ENCODE measurements at places on chromosomes 12 and 14.
A peak's percentile ranks its signal among the peaks of the same experiment; 100 is the strongest.

DNA sequence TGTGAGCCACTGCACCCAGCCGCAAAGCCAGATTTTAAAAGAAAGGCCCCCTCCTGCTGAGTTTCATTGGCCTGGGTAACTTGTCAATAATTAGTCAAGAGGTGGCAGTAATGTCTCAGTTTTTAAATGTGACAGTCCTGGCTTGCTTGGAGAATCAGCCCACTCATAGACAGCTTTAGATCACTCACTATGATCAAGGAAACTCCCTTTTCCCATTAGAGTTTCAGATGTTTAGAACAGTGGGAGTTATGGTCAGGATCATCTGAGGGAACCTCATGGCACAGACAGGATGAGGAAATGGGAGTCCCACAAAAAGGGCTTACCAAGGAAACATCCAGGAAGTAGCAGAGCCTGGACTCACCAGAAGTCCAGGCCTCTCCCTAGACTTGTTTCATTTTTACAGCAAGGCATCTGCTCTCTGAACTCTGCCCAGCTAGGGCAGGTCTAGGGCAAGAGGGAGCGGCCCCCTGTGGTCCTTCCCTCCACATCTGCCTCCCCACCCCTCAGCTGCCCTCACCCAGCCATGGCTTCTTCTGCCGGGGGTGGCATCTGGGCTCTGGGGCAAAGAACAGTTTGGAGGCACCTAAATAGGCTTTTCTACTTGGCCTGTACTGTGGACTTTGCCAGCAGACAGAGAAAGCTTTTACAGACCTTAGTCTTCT lies 11.2 kb downstream of the BCL2L14 start:
- DNase-seq = peak; percentile 79

DNA sequence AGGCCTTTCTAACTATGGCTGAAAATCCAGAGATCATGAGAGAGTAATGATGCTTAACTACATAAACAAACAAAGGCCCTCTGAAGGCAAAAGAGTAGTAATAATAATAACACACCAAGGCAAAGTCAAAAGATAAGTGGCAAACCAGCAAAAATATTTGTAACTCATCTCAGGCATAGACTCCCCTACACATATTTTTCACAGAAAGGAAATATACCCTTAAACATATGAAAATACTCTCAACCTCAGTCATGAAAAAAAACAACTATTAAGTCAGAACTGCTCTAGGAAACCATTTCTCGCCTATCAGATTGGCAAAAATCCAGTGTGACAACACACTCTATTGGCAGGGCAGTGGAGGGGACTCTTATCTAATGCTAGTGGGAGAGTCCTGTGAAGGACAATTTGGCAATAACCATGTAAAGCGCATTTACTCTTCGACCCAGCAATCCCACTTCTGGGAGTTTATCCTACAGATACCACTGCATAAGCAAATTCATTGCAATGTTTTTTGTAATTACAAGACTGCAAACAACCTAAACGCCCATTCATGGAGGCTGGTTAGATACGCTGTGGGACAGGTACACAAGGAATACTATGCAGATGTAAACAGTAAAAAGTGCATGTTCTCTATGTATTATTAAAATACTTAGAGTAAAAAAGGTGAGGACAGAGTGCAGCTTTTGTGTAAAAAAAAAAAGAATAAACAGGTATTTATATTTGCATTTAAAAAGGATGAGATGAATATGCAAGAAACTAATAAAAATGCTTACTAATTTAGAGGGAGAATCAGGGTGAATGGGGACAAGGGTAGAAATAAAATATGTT lies 26.0 kb upstream of the IL22 start:
- peak; percentile 70 for DNase-seq

DNA sequence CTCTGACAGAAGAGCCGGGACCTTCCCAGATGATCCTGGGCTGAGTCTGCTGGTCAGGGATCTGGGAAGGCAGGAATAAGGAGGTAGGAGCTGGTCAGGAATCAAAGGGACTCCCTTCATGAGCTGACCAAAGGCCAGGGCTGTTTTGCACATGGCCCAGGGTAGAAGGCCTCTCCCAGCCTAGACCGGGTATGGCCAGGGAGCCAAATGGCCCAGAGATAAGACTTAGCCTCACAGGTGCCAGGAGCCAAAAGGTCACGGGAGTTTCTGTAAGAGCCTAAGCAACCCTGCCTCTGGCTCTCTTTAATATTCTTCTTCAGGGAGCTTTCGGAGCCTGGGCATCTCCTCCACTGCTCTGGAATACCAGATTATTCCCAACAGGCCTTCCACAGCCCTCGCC lies 191.3 kb upstream of the PWP1 start:
- DNase-seq = no peak

DNA sequence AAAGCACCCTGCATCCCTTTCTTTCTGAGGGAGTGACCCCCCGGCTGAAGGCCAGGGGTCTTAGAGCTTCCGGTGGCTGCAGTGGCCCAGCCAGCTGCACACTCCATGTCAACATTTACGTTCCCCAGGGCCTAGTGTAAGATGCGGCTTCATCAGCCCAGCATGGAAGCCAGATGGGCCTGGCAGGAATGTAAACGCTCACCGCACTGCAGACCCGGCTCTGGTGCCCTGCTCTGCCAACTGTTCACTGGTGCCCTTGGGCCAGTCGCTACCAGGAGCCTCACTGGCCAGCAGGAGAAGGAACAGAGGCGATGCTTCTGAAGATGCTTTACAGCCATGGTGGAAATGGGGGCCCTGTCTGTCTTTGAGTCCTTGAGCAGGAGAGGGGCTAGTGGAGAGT lies 8.6 kb upstream of the TMEM119 start:
- no peak for DNase-seq

GRCh38 chr12:82458101-82458500 lies 99.8 kb downstream of the METTL25 start:
- DNase-seq = no peak

DNA sequence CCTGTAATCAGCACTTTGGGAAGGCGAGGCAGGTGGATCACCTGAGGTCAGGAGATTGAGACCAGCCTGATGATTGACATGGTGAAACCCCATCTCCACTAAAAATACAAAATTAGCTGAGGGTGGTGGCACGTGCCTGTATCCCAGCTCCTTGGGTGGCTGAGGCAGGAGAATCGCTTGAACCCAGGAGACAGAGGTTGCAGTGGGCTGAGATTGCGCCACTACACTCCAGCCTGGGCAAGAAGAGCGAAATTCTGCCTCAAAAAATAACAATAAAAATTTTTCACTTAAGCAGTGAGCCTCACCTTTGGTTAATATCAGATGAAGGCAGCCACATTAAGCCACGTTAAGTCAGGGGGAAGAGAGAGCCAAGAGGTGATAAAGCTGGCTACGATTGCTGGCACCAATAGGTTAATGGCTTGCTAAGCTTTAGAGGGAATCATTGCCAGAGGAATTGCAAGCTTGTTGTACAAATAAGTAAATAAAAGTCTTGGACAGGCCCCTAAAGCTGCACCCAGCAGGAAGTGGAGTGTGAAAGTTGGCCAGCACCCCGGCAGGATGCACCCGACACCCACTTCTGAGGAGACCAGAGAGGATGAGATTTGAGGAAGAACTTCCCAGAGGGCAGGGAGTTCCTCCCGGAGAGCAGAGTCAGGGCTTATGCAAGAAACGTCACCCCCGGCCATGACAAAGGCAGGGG lies 41.3 kb upstream of the TESC start:
- no peak for DNase-seq

DNA sequence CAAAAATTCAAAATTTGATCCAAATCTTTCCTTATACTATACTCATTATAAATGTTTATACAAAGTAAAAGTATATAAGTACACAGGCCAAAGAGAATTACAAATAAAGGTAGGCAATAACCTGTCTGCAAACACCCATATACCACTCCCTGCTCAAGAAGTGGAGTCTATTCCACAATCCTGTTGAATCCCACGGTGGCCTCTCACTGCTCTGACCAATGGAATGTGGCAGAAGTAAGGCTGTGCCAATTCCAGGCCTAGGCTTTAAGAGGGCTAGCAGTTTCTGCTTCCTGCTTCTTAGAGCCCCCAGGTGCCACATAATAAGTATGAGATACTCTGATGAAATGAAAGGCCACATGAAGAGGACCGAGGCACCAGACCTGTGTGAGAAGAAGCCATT lies 79.8 kb upstream of the CFL2 start:
- DNase-seq = no peak

GRCh38 chr12:81779216-81779615 lies 20.1 kb upstream of the PPFIA2 start:
- DNase-seq = no peak

GRCh38 chr14:99133636-99134515 lies 138.1 kb downstream of the BCL11B start:
- no peak for DNase-seq

DNA sequence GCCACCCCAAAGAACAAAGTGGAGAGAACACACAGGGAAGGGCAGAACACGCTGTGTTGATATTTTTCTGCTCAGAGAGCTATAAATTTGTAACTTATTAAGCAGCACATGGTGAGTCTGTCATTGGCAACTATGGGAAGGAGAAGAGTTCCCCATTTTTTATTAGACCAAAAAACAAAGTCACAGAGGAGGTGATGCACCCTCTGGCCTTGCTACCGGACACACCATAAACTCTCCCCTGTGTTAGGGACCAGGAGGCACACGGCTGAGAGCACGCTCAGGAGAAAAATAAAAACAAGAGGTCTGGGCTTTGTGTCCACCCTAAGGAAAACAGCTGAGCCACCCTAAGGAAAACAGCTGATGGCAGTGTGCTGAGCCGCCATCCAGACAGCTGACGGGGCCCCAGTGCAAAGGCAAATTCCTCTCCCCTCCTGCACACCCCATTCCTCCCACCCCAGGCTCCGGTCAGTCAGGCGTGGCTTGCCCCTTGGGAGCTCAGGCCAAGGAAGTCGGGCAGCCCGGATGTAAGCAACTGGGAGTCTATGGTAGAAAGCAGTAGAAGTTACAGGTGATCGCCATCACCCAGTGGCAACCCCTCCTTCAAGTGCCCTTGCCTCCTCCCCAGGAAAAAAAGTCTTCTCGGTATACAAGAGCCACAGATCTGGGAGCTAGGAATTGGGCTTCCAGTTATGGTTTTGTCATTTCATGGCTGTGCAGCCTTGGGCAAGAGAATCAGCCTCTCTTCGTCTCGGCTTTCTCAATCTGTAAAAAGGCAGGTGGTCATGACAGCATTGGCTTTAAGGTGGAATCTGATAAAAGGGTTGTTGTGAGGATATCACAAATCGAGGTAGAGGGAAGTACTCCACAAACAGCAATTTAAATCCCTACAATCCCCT lies 2.4 kb downstream of the PXN start:
- DNase-seq = peak; percentile 37

- DNase-seq = peak; percentile 10
Measured at GRCh38 chr14:95496111-95496681, 20.3 kb downstream of the SYNE3 start.

- peak; percentile 8 for DNase-seq
Measured at GRCh38 chr12:92506460-92506859, 196.3 kb upstream of the PLEKHG7 start.

DNA sequence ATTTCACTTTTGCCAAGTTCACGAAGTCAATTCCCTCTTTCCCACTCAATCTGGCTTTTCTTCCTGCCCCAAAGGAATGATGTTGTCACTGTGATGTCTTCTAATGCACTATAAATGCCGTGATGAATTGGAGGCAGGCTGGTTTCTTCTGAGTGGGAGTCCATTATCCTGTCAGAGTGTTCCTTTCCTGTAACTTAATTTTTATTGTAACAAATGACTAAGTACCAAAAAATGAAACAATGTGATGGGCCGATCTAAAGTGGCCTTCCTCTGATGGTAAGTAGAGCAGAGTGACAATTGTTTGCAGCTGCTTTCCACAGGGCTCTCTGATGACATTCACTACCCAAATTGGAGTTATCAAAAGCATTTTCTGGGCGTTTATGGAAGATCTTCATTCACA lies 22.2 kb downstream of the TMEM30B start:
- DNase-seq = no peak

DNA sequence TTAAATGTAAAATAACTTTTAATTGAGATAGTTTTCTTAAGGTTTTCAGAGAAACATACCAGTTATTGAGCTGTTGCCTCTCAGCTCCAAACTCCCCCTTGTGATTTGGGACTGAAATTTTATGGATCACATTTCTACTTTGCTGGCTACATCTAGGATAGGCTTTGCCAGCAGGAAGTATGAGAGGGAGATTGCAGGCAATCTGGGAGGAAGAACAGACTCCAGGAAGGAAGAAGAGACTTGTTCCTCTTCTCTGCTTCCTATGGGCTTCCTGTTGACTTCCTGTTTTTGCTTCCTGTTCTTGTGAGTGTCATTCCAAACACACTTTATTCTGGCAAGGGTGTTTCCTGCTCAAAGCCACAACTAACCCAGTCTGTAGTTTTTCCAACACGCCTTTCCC lies 312.9 kb downstream of the ITPR2 start:
- DNase-seq = no peak

DNA sequence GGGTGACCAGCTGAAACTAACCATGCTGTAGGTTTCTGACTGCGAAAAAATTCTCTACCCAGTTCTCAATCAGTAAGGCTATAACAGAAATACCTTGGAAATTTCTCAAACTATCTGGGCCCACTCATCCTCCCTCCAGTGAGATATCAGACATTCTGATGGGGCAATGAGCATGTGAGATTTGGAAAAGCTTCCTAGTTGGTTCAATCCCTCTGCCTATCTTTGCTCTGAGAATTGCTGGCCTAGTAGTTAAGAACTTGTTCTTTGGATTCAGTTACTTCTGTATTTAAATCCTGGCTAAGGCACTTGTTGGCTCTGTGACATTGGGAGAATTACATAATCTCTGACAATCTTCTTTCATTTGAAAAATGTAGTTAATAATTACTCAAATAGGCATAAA lies 119.4 kb downstream of the SLC15A5 start:
- DNase-seq = no peak

DNA sequence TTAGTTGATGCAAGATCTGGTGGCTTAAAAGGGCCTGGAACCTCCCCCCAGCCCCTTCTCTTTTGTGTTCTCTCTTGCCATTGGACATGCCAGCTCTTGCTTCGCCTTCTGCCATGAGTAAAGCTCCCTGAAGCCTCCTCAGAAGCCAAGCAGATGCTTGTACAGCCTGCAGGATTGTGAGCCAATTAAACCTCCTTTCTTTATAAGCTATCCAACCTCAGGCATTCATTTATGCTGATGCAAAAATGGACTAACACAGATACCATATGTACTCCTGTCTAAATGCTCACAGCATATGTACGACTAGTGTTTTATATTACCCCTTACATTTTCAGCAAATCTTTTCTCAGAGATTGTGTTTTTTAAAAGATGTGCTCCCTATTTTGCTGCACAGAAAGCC lies 26.7 kb downstream of the CLEC1A start:
- DNase-seq = no peak

- no peak for DNase-seq
Measured at GRCh38 chr14:60085085-60085484, 6.6 kb upstream of the PCNX4 start.

DNA sequence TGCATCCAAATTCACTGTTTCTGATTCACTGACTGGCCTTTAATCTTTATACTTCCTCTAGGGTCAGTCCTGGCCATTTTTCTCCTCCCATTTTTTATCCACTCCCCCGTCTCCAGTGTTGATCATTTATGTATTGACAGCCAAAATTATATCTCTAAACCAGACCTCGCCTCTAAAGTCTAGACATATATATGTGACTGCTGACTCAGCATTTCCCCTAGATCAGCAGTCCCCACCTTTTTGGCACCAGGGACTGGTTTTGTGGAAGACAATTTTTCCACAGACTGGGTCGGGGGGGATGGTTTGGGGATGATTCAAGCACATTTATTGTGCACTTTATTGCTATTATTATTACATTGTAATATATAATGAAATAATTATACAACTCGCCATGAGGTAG lies 88.3 kb upstream of the DAAM1 start:
- no peak for DNase-seq

GRCh38 chr12:122851820-122852219 lies 16.6 kb downstream of the HIP1R start:
- DNase-seq = peak; percentile 97

Measured in endothelial cell of umbilical vein (primary cell).